ENCODE measurements at places on chromosomes 6 and 20.

GRCh38 chr6:29200767-29201662, 30.3 kb downstream of the OR2J2 start:
- DNase-seq, result no peak

- DNase-seq, result no peak
Measured at GRCh38 chr6:119385994-119386393, 36.4 kb upstream of the MAN1A1 start.

- DNase-seq, result no peak
Measured at GRCh38 chr6:18121580-18122127, 823 bp downstream of the NHLRC1 start.

DNA sequence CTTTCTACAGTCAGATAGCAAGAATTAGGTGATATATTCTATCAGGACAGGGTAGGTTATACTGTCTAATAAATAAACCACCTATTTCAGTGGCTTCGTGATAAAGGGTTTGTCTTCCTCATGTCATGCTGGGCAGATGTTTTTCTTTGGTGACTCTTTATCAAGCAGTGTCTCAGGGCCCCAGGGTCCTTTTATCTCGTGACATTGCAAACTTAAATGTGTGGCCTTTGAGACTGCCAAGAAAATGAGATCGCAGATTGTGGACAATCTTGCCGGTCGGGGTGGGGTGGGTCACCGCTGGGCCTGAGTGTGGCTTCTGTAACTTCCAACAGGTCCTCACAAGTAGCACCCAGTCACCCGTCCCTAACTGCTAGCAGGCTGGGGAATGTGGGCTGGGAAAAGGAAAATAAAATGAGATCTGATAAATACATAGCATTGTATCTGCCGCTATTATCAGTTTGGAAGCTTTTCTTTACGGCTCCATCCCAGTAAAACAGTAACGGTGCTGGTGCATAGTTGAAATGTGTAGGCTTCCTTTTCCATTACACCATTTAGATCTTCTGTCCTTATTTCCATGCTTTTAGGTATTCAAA, 50.5 kb upstream of the BMP6 start:
- no peak for DNase-seq

DNA sequence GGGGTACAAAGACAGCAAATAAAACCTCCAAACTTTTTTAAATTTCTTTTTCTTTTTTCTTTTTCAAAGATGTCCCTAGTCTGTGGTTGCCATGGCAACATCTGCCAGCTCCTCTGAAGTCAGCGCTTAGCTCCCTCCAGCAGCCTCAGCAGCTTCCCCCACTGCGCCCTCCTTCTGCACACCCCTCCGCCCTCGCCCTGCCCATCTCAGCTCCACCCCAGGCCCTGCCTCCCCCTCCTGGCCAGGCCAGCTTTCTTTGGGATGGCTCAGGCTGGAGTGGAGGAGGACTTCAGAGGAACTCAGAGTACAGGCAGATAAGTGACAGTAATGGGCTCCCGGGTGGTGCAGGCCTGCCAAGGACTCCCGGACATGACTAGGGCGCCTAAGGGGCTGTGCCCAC, 104.6 kb downstream of the LRFN2 start:
- DNase-seq, result no peak

DNA sequence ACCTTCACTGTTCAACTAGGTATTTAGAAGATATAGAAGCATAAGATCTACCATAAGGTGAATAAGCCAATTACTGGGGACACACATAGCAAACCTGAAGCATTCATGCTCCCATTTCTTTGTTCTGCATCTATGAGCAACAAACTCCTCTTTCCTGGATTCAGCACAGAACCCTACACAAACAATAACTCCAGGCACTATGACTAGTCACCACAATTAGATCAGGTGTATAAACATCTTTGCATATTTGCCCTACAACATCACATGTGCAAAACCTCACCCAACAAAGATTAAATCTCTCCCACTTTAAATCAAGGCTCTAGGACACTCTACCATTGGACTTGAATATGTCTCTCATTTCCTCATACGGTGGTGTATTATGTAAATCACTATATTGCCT, 652.3 kb downstream of the EPHA7 start:
- DNase-seq, result no peak

DNA sequence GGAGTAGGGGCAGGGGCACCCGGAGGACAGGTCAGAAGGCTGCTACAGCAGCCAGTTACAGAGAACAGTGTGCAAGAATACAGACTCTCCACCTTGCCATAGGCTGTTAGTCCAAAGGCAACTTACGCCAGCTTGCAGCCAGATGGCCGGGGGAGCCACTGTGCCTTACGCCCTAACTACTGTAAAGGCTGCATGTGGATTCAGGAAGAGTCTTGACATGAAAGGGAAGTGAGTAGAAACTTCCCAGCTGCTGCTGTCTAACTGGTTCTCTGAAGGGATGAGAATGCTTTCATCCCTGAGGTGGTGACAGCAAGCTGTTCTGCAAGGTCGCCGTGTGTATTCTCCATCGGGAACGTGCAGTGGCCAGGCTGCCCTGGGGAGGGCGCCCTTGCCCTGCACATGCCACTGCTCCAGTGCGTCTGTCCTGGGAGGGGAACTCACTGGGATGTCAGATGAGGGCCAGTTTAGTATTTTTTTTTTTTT, 46.1 kb downstream of the LYRM4 start:
- peak; percentile 17 for DNase-seq

All from stimulated activated CD4-positive, alpha-beta T cell treated with anti-CD3 and anti-CD28 coated beads, Interleukin-4, amount 100 ng/mL, for 4 hours (primary cell).